Kidney glomerular epithelial cell (primary cell): ENCODE measurements at places on chromosomes 5 and 9.

GRCh38 chr5:51958473-51958872 is 575.2 kb downstream of the ISL1 start:
- DNase-seq = no peak

- no peak for DNase-seq
Measured at GRCh38 chr5:107553117-107553555, 117.6 kb downstream of the EFNA5 start.

DNA sequence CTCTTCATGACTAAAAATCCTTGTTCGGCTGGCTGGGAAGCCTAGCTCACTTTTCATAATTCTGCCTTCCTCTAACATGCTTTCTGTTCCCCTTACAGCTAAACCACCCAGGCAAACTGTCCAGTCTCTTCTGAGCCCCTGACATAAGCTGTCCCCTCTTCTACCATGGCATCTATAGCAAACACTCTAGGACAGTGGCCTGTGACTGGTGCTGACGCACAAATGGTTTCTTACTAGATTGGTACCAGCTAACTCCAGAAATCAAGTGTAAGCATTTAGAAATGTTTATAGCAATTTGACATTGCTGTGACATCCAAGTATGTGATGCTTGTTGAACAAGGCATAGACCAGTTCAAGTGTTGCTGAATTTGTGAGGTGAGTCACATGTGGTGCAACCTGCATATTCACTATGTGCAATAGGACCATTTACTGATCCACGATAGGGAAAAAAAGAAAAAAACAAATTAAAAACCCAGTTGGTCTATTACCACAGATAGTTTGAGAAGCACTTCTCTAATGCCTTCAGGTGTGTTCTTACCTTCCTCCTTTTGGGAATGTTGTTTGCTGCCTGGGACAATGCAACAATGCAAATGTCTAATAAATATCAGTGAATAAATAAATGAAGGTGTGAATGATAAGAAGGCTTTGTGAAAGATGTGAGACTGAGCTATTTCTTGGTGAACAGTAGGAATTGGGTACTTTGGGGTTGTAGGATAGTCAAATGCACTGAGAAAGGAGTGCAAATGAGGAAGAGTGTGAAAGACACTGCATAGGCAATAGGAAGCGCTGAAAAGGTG is 22.4 kb downstream of the ELOVL7 start:
- no peak for DNase-seq

- no peak for DNase-seq
Measured at GRCh38 chr9:122226142-122226757, 2.5 kb downstream of the LHX6 start.

DNA sequence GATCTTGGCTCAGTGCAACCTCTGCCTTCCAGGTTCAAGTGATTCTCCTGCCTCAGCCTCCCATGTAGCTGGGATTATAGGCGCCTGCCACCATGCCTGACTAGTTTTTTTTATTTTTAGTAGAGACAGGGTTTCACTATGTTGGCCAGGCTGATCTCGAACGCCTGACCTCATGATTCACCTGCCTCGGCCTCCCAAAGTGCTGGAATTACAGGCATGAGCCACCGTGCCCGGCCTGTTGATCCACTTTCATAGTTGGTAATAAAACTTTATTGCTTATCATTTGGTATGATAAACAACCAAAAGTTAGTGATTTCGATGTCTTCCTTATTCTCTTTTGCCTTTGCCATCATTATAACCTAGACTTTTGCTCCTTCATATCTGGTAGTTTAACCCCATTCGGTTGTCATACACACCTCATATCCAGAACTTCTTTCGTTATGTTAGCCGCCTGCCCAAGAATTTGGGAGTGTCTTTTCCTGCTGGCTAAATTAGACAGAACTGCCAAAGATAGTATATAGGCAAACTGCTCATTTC is 45.0 kb downstream of the UBE2R2 start:
- DNase-seq = no peak

- no peak for DNase-seq
Measured at GRCh38 chr5:159525117-159525516, 194.8 kb upstream of the IL12B start.

DNA sequence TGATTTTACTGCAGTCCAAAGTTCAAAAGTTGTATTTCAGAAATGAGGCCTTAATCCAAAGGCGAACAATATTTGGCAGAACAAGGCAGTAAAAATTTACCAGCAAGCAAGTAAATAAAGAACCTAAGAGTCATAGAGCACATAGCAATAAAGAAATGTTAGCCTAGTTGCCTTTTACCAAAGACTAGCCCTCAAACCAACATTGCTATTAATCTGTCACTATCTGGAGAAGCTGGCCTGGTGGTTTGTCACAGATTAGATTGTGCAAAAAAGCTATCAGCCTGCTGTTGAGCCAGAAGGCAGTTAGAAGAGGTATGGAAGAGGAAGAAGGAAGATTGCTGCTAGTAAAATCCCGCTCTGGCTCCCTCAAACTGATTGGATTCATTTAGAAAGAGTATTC is 304.7 kb upstream of the KLF4 start:
- DNase-seq = no peak

DNA sequence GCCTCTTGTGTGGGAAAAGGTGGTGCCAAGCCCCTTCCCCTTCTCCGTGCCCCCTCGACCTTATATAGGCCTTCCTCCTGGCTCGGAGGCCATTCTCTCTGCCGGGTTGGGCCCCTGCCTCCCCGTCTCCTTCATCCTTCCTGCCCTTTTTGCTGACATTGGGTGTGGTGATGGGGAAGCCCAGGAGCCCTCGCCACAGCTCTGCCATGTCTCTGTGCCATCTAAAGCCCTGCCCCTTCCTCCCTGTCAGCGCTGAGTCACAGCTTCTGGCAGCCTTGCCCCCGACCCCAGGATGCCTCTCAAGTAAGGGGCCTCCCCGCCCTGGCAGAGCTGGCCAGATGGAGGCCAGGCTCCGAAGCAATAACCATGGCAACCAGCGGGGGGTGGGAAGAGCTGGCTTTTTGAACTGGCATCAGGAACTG is 30.4 kb downstream of the JADE2 start:
- peak; percentile 38 for DNase-seq

DNA sequence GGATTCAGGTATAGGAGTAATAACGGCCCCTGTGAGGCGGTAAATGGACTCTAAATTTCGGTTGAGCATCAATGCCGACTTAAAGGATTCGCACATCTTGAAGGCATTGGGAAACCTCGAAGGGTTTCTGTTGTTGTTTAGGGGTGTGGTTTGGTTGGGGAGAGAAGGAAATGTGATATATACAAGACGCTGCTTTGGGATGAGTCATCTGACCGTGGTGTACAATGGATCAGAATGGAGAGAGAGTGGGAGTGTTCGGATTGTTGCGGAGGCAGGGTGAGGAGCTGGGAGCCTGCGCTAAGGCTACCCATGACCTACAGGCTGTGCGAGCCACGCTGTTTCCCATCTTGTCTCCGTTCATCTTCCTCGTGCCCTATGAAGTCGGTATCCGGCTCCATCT is 60.4 kb upstream of the ERCC6L2 start:
- DNase-seq = no peak

DNA sequence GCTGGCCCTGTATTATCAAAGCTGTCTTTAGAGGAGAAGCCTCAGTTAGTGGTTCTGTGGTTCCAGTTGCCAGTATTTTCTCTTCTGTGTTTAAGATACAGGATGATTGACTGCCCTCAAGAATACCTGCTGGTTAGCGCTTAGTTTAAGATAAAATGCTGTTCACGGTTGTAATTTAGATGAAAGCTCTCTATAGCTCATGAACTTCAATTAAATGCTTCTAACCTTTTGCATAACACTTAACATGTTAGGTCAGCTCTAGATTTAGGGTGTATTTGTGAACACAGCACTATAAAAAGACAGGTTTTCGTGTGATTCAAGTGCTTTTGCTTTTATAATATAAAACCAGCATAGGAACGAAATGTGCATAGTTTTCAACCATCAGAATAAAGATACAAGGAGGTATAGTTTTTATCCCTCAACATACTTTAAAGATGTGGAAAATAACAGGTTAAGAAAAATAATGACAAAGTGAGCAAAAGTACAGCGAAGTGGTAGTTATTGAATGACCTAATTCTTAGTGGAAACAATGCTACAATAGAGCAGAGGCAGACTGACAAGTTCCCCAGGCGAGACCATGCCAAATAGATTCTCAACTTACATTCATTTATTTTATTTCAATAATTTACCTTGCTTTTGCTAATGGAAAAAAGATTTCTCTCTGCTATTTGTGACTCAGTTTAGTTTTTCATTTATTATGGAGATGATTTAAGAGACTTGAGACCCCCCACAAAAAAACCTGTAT is 602.6 kb upstream of the DMAC1 start:
- DNase-seq = no peak

GRCh38 chr9:88759364-88759763 is 224.4 kb downstream of the NXNL2 start:
- DNase-seq = no peak

DNA sequence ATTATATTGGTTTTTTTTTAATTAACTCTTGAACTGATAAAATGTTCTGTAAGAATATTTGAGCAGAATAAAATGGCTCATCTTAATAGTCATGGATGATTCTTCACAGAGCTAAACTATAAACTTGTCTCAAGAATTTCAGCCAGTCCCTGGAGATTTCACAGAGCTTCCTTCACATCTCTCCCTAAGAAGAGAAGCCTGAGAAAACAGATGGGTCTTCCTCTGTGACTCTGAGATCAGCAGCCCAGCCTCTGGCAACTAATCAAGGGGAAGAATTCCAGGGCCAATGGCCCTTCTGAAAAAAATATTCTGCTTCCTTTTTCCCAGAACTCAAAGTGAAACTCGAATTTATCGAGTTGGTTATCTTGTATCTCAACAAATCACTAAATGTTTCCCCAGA is 122.2 kb upstream of the ITGA1 start:
- no peak for DNase-seq

GRCh38 chr5:130795037-130795436 is 370.0 kb downstream of the HINT1 start:
- no peak for DNase-seq

DNA sequence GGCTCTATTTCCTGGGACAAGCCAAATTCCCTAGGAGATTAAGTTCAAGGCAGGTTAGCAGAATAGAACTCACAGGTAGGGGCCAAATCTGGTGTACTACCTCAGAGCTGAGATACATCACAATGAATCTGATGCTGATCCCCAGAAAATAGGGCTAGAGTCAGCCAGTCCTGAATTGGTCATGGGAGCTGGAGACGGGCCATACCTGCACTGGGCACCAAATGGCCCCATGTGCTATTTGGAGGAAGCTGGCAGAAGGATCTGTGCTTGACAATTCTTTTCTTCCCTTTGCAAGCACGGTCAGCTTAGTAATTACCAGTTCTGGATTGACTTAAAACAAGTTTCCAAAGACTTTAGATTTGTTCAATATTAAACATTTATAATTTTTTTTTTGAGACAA is 10.4 kb upstream of the GNAQ start:
- DNase-seq = no peak

- DNase-seq = peak; percentile 46
Measured at GRCh38 chr5:134439210-134439654, 27.6 kb upstream of the CDKN2AIPNL start.

GRCh38 chr9:133518200-133518599 is 6.6 kb downstream of the MYMK start:
- no peak for DNase-seq
